Fibroblast of lung (primary cell): ENCODE measurements at places on chromosomes 4 and X.
A peak's percentile ranks its signal among the peaks of the same experiment; 100 is the strongest.

GRCh38 chr4:177064729-177065394 is 244.8 kb upstream of the NEIL3 start:
- H3K27me3 ChIP-seq, result no peaks in the 10 kb centered on the region
- H3K36me3 ChIP-seq, result no peaks in the 10 kb centered on the region
- no peak for DNase-seq
- no peak overlapping the region for H3K27ac ChIP-seq
- H3K4me3 ChIP-seq, result no peak overlapping the region

DNA sequence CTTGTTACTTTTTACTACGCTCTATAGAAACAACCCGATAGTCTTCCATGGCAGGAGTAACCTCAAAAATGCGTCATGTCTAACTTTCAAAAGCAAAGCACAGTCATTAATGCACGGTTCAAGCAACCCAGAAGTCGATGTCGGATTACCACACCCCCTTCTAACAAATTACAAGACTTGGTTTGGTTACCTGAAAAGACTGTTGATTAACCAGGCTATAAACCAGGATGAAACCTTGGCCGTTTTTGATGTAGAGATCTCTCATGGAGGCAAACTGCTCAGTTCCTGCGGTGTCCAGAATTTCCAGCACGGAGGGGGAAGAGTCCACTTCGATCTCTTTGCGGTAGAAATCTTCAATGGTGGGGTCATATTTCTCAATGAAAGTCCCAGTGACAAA is 2.4 kb downstream of the RAP2C start:
- H3K4me3 ChIP-seq, result peak overlapping the region; percentile 74
- H3K27ac ChIP-seq, result peak overlapping the region; percentile 77
- H3K27me3 ChIP-seq, result no peaks in the 10 kb centered on the region
- no peaks in the 10 kb centered on the region for H3K4me1 ChIP-seq

GRCh38 chr4:160745126-160745525 is 1418.7 kb downstream of the FSTL5 start:
- no peaks in the 10 kb centered on the region for H3K27me3 ChIP-seq
- no peak for DNase-seq
- H3K36me3 ChIP-seq, result no peaks in the 10 kb centered on the region
- no peak overlapping the region for H3K27ac ChIP-seq

DNA sequence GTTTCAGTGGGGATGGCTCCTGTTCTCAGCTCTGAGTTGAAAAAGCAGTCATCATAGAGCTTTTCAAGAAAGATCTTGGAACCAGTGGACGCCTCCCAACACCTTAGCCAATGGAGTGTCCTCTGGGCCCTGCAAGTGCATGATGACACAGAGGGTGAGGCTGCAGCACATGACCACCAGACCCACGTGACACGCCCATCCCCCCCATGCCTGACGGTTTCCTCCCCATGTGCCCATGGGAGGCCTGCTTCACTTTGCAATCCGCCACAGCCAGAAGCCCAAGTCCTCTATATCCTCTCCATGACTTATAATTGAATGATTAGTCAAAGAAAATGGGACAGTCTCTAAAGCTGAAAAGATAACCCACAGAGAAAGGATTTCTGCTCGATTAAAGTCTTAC is 187.0 kb downstream of the AFAP1 start:
- no peak overlapping the region for H3K4me3 ChIP-seq
- no peak for DNase-seq
- no peaks in the 10 kb centered on the region for H3K36me3 ChIP-seq
- H3K27me3 ChIP-seq, result no peaks in the 10 kb centered on the region
- no peaks in the 10 kb centered on the region for H3K4me1 ChIP-seq
- H3K27ac ChIP-seq, result no peak overlapping the region
